ENCODE measurements at places on chromosomes 6 and 20.

- no peak for DNase-seq
Observed at GRCh38 chr6:27471365-27472115, 1.4 kb downstream of the ZNF184 start.

GRCh38 chr6:29946223-29947076 is 4.1 kb downstream of the HLA-A start:
- DNase-seq, result no peak

- DNase-seq, result no peak
Observed at GRCh38 chr6:169766232-169766631, 14.8 kb downstream of the ERMARD start.

- no peak for DNase-seq
Observed at GRCh38 chr20:56001106-56001785, 4.1 kb downstream of the CBLN4 start.

DNA sequence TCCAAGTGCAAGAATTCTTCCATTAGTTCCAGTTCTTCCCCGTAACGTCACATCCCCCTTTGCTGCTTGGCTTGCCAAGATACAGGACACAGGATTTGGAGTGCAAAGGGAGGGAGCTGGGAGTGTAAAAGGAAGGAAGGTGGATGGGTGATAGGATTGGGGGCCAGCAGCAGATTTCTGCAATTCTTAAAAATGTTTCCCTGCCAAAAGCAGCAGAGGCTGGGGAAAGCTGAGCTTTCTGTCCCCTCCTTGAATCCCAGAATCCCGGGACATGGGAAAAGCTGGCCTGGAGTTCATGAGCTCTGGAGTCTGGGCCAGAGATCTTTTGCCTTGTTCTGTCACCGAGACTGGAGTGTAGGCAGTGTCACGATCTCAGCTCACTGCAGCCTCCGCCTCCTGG is 60.0 kb upstream of the EPB41L1 start:
- no peak for DNase-seq

DNA sequence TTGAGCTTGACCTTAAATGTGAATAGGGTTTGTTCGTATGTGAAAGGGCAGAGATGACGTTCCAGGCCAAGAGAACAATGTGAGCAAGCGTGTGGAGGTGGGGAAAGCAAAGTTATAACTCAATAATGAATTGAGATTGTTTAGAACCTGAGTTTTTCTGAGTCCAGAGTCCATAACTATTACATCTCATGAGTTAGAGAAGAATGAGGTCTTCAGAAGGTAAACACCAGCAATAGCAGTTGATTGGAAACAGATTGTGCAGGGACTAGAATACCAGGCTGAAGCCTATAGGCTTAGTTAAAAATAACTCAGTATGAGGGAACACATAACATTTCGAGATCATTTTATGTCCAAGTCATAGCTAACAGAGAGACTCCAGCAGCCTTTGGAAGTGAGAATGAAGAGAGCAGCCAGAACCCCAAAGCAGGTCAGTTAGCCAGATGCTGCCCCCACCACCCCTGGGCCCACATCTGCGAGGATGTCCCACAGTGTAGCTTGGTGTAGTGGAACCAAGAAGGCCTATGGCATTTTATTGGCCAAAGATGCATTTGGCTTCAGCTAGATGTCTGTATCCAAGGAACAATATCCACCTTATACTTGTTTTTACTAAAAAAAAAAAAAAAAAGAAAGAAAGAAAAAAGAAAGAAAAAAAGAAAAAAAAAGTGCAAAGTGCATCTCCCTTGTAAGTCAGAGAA is 121.7 kb downstream of the TNFRSF21 start:
- DNase-seq, result no peak

DNA sequence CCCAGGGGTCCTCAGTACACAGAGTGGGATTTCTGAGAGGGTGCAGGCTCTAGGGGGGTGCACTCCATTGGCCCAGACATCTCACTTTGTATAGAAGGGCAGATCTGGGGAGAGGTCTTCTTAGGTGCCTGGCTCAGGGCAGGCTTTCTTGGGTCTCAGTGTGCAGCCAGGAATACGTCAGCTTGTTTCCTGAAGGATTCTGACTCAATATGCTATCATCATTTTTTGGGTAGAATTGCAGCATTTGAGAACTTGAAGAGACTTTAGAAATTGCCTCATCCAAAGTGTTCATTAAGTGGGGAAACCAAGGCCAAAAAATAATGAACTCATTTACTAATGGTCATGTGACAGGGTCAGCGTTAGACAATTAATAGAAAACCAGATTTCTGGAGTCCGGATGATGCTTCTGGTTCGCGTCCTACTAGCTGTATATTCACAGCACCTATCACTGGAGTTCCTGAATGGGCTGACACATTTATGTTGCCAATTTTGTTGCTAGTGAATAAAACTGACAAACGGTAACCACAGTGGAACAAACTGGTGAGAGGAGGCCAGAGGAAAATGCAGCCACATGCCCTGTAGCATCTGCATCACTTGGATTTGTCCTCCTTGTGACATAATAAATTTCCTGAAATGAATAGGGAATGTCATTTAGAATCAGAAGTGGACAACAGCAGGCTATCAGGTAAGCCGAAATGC is 238.9 kb downstream of the TBC1D7 start:
- DNase-seq, result no peak

DNA sequence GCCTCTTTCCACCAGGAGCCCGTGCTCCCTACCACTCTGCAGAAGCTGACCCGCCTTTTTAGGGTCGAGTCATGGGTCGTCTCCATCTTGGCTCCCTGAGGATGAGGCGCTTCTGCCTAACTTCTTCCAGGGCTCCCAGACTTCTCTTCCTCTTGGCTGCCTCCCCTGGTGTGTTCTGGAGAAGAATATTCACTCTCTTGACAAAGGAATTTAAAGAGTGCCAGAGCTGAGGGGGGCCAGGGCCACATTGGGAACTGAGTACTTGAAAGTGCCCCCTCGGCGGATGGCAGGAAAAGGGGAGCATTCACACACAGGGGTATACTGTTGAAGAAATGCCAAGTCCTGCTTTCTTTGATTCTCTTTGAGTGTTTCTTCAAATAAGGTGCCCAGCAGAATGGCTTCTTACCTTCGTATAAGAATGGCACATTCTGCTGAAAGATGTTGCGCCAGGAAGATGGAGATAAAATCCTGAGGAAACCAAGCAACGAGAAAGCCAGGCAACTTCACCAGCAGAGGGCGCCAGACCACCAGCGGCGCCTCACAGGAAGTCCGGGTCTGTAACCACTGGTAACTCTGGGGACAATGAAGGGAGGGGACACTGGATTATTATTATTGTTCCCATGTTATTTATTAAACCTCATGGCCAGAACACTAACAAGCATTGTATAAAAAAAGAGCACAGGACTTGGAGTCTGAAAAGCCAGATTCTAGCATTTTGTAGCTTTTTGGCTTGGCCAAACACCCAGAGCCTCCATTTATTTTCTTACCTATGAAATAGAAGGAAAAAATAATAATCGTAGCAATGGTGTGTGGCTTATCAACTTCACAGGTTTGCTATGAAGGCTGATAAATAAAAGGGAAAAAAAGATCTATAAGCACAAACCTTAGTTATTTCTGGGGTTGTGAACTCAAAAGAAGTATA is 176.7 kb downstream of the HACE1 start:
- DNase-seq, result peak; percentile 59

DNA sequence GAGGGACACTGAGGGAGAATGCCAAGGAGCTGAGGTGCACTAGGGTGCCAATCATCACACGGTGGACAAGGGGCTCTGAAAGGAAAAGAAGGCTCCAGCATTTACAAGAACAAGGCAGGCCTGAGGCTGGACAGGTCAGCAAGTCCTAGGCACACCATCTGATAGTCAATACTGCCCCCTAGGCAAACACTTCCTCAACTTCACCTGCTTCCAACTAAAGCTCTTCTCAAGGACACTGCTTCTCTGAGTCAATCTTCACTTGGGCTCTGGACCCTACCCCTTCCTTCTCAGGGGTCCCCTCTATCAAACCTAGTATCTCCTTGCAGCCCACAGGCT is 37.7 kb upstream of the SLC4A11 start:
- DNase-seq, result no peak

GRCh38 chr20:24779946-24780345 is 169.1 kb upstream of the CST7 start:
- no peak for DNase-seq

DNA sequence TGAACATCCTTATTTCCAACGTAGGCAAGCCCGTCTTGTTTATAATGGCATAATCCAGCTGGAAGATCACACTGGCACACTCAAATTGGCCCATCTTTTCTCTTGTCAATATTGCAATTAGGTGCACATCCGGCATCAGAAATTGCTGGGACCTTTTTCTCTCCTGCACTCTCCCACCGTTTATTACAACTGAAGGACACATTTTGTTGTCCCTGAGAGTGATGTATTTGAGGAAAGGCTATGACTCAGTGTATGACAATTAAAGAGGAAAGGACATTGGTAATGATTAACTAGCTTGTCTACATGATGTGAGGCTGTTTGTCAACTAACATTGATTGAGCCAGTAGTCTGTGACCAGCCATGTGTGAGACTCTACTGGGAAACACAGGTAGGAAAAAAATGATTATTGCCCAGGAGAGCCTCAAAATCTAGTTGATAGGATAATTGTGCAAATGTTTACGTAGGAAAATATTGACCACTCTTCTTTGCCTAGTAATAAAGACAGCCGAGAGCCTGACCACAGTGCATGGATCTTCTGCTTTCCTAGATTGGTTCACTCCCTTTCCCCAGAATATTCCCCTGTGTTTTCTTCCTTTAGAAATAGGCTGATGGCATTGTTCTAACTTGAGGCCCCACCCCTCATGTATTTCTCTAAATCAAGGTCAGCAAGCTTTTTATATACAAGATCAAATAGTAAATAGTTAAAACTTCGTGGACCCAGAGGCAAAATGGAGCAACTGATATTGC is 230.0 kb upstream of the BTBD3 start:
- DNase-seq, result no peak

DNA sequence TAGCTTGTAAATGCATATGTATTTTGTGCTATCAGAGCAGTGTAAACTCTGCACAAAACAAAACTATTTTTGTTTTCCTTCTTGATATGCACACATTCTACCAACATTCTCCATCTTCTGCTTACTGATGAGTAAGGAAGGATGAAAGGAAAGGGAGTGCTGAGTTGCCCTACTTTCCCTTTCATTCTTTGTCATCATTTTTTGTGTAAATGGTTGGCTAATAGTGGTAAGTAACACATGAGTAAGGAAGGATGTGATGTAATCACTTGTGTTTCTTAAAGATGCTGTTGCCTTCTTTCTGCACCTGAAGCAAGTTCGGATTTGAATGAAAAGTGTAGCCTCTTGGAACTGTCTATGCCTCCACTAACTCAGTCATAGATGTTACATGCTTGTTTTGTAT is 4.6 kb upstream of the REV3L start:
- no peak for DNase-seq

- DNase-seq, result peak; percentile 30
Observed at GRCh38 chr20:4082406-4083097, 67.2 kb upstream of the RNF24 start.

Data from activated gamma-delta T cell treated with Interleukin-2 at 50 U/mL for 16 hours (primary cell).